ENCODE measurements at places on chromosomes 13 and 19.
A peak's percentile ranks its signal among the peaks of the same experiment; 100 is the strongest.

DNA sequence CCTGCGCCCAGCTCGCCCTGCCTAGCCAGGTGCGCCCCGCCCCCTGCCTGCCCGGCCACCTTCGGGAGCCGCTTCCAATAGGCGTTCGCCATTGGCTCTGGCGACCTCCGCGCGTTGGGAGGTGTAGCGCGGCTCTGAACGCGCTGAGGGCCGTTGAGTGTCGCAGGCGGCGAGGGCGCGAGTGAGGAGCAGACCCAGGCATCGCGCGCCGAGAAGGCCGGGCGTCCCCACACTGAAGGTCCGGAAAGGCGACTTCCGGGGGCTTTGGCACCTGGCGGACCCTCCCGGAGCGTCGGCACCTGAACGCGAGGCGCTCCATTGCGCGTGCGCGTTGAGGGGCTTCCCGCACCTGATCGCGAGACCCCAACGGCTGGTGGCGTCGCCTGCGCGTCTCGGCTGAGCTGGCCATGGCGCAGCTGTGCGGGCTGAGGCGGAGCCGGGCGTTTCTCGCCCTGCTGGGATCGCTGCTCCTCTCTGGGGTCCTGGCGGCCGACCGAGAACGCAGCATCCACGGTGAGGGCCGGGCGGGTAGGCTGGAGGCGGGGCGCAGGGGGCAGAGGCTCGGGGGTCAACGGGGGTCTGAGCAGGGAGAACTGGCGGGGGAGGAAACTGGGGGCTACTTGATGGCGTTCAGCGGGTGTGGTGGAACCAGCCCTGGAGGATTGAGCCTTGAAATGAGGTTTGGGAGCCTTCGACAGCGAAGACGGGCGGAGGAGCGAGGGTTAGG is at the start of gene SPINT2:
TSS of gene SPINT2 (plus strand) at position 88 of the 727 bp plus-strand sequence. CDS start at position 408, 320 bp downstream.
- DNase-seq, result peak; percentile 62

DNA sequence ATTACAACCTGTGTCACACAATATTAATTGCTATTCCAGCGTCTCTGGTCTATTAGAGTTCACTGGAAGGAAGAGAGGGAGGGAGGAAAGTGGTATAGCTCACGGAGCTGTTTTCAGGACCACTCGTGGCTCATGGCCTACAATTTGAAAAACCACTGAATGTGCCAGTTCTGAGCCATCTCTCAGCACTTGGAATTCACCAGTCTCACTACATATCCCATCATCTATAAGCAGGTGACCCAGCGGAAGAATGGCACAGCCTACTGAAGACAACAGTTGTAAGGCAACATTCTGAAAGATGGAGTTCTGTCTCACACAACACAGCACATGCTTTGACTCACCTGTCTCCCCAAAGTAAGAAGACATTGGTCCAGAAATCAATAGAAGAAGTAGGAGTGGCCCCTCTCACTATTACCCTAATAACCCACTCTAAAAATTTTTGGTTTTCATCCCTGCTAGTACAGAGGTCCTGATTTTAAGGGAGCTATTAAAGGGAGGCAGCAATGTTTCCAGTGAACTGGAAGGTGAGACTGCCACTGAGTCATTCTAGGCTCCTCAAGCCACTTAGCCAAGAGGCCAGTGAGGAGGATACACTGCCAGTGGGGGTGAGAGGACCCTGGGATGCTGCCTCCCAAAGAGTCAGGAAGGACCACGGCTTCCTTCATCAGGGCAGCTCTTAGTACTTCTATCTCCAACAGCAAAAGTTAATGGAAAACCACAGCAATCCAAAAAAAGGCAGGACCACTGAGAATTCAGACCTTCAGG is 50.0 kb upstream of the DOCK9 start:
- no peak for DNase-seq

- DNase-seq, result no peak
Measured at GRCh38 chr13:42211704-42212464, 60.1 kb upstream of the AKAP11 start.

DNA sequence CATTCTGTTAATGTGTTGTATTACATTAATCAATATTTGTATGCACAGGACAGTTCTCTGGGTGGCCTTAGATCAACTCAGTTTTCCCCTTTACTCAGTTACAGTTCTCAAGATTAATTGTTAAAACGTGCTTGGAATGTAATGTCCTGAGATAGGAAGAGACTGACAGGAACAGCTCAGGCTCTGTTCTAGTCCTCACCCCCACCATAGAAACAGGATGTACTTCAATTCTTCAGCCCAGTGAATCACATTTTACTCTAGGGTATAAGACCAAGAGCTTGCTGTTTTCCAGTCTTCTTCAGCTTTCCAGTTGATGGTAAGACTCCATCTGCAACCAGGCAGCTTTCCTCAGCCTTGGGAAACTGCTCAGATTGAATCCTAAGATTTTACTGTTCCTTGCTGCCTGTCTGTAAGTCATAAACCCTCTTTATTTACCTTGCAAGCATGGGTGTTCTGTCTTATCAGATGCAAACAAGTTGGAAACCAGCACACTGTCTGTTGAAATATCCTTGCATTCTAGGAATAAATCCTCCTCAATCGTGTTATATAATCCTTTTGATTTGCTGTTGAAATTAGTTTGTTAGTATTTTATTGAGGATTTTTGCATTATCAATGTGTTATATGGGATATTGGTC is 836.9 kb upstream of the PCDH9 start:
- DNase-seq, result no peak

DNA sequence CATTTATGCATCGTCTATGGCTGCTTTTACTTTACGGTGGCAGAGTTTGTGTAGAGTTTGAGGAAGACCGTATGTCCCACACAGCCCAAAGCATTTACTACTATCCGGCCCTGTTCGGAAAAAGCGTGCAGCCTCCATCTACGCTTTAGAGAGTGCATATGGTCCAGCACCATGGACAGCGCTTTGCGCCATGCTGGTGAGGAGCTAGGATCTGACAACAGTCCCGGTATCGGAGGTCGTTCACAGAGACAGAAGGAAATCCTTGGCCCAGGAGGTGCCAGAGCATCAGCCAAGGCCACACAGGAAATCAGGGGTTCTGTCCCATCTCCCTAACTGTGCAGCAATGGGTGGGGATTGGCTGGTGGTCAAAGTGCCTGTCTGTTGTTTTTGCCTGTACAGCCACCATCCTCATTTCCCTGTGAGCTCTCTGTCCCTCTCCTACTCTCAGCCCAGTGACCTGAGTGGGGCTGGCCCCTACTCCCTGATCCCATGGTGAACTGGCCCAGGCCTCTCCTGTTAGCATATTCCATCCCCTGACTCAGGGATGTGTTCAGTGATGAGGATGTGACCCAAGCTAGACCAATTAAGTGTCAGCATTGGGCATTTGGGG is 16.2 kb upstream of the PRODH2 start:
- no peak for DNase-seq

DNA sequence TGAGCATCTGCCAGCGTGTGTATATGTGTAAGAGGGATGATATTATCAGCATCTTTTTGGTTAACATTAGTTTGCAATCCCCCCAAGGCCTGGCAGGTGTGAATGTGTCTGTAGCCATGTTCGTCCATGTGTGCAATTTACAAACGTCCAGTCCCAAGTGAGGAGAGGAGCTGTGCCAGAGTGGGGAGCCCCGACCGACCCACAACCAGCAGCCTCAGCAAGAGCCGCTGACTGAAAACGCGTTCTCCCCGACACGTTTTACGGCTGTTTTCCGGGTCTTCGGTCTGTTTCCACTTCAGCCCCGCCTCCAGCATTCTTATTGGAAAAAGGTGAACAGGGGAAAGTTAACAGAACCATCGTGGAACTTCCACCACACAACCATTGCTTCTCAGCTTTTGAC is 119.1 kb upstream of the SOX1 start:
- DNase-seq, result no peak

DNA sequence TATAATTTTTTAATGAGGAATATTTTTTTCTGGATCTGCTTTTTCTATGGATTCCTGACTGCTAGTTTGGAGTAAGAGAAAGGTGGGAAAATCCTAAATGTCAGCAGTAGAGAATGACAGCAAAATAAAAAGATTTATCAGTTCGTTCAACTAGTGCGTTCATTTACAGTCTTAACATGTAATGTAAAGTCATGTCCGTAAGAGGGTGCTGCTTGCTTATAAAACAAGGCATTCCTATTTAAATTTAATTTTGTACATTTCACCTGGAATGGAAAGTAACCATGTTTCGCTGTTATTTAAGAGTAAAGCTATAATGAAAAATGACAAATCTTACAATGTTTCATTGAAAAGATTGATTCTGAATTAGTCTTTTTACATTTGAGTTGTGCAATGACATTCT is 76.6 kb downstream of the ZMYM2 start:
- DNase-seq, result no peak

DNA sequence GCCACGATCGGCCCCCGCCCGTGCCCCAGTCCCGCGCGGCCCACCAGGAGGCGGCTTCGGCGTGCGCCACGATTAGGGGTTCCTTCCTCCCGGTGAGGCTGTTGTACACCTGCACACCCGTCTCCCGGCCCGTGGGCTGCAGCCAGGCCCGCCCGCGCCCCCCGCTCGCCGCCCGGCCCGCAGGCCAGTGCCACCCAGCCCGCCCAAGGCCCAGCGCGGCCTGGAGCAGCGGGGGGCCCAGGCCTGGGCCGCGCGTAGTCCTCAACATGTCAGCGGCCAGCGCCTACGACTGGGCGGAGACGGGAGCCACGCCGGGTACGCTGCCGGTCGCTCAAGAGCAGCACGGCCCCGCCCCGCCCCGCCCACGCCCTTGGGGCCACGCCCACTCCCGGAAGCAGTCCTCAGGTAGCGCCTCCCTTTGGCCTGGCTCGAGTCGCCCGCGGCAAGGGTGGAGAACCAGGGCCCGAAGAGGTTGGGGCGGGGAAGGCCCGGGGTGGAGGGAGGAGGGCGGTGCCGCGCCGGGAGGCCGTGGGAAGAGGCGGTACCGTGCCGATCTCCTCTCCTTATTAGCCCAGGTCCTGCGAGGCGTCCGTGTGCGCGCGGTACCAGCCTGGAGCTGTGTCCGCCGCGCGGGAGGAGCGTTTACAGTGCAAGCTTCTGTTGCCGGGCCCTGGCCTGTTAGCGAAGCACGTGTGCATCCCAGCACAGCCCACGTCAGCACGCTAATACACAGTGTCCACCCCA is at the start of gene CARS2:
TSS of gene CARS2 (minus strand) at position 291 of the 744 bp plus-strand sequence. CDS start at position 268, 23 bp downstream.
- peak; percentile 91 for DNase-seq

DNA sequence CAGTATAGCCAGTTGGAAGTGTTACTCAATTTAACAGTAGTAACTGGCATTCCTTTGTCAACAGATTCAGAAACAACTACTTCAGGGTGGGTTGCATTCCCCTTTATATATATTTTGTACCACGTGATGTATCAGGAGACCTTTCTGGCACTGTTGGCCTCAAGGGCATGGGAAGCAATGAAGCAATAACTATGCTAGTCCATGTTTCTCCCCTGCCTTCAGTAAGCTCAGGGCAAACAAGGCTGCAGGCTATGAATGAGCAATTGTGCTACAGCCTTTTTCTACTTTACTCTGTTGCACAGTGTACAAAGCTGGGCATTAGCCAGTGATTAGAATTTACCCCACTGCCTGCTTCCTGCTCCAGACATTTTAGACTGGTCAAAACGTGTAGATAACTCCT is 348.8 kb downstream of the GPC5 start:
- DNase-seq, result no peak

- no peak for DNase-seq
Measured at GRCh38 chr13:109281903-109282635, 504.3 kb downstream of the IRS2 start.

DNA sequence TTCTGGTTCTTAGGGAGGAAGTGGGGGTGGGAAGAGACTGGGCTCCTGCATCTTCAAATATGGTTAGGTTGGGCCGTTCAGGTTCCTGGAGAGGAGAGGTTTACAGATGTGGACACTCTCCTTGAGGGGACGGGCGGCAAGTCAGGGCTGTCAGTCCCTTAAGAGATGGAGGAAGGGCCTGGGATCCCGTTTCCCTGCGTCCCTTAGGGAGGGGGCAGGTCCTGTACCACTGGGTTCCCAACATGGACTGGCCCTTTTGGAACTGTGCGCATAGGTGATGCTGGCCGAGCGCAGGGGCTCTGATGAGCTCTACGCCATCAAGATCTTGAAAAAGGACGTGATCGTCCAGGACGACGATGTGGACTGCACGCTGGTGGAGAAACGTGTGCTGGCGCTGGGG is 10.9 kb upstream of the CACNG7 start:
- no peak for DNase-seq

DNA sequence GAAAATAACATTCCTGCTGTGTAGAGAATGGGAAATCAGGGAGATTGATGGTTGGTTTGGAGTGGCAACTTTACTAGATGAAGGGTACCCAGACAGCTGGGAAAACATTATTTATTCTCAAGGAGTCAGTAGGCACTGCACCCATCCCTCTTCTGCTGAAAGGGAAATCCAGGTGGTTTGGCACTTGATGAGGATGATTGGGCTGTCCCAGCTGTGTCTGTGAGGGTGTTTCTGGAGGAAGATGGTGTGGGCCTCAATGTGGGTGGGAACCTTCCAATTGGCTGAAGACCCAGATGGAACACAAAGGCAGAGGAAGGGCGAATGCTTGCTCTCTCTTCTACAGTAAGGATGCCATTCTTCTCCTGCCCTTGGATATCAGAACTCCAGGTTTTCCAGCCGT is 10.4 kb upstream of the SACS start:
- no peak for DNase-seq

DNA sequence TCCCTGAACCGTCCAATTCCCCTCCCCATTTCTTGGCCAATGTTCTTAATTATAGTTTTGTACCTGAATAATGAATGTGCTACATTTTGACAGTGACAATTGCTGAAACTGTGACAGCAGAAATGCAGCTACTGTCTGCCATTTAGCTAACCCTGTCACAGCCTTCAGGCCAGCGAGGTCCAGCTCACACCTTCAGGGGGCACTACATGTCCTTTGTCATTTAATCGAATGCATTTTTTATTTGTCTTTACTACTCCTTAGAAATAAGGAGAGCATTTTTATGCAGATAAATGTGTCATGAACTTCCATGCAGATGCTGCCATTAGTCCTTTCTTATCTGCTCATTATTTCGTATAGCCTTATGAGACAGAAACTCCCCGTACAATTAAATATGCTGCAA is 159.9 kb downstream of the MZT1 start:
- no peak for DNase-seq

DNA sequence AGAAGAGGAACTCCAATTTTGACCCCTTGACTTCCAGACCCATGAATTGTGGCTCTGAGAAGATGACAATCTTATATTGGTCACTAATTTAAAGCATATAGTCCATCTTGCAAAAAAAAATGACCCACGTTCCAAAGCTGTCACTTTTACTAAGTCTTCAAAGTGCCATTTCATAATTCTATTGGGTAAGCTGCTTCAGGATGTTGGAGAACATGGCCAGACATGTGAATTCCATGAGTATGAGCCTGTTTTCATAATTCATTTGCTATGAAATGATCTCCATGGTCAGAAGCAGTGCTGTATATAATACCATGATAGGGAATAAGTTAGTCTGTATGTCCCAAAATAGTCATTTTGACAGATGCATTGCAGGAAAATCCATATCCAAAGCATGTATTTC is 1787.3 kb downstream of the SLITRK5 start:
- DNase-seq, result no peak
